Stimulated activated CD8-positive, alpha-beta memory T cell treated with anti-CD3 and anti-CD28 coated beads, Interleukin-15, amount 100 ng/mL, for 4 hours (primary cell): ENCODE measurements at places on chromosomes 2 and 18.

DNA sequence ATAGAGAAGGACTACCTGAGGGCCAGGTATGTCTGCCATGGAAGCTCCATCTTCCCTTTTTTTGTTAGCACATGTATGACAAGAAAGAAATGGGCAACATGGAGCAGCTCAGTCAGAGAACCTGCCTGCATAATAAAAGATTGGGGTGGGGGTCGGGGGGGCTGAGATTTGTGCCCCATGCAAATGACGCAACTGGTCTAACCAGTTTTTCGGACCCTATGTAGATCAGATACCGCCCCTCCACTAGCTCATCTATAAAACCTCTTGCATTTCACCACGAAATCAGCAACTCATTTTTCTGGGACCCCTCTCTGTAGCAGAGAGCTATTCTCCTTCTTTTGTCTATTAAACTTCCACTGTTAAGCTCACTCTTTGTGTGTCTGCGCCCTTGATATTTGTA, 657.2 kb downstream of the ERBB4 start:
- no peak for DNase-seq

- DNase-seq, result no peak
Observed at GRCh38 chr2:112627060-112628040, 18.4 kb upstream of the SLC20A1 start.

- no peak for DNase-seq
Observed at GRCh38 chr2:197911667-197912066, 107.3 kb downstream of the PLCL1 start.

GRCh38 chr2:38698467-38699003, 32.6 kb downstream of the GALM start:
- no peak for DNase-seq

DNA sequence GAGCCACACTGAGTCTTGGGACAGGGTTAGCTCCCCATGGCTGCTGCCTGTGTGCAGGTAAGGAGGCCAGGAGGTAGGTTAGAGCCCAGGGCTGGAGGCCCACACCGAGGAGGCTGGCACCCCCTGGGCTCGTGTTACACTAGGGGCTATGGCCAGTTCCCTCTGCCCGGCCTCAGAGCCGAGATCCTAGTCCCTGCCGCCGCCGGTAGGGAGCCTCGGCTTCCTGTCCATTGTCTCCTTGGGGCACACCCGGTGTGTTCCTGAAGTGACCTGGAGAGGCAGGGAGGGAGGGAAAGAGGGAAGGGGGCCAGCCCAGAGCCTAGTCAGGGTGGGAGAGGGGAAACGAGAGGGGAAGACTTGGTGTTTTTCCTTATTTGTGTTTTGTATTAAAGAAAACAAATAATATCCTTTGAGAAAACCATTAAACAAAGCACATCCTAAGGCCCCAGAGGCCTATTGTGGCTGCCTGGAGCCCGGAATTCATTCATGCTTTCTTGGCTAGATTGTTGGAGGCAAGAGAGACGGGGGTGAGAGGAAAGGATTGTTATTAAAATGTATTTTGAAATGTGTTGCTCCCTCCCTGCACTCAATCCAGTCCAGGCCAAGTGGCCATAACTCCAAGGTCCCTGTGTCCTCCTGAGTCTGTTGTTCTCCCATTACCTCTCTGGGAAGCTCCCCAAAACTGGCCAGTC, 170.7 kb downstream of the CTIF start:
- DNase-seq, result no peak

- DNase-seq, result no peak
Observed at GRCh38 chr2:191660575-191660974, 17.4 kb upstream of the NABP1 start.

DNA sequence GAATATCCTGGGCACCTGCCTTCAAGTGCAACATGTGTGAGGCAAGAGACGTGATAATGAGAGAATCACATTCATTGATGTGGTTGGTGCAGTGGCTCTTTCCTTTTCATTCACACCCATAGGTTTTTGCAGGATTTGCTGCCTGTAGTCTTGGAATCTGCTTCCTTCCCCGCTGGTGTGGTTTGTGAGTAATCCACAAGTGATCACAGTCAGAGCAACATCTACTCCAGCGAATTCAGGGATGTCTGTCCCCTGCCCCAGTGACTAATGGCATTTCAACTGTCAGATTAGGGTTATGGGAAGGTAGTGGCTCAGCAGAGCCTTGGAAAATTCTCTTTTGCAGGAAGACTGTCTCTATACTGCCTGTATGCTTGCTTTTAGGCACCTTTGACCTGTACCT, 225.5 kb upstream of the RBMS1 start:
- DNase-seq, result no peak

DNA sequence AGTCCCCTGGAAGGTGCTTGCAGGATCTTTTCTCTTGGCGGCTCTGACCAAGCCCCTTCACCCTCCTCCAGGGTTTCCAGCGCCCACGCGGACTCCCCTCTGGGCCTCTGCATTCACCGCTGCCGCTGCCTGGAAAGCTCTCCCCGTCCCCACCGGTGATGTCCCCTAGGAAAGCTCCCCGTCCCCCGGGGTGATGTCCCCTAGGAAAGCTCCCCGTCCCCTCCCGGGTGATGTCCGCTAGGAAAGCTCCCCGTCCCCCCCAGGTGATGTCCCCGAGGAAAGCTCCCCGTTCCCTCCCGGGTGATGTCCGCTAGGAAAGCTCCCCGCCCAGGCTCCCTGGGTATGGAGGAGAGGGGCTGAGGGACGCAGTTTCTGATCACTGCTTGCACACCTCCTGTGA, 27.9 kb downstream of the ZAP70 start:
- DNase-seq, result no peak
